Skin of body (tissue), 3 donors: ENCODE measurements at places on chromosomes 11 and 22. TPM values are rescaled to one million over a fixed set of nuclear protein-coding genes. Genes with fewer than 3 reads are reported as not detected.
A peak's percentile ranks its signal among the peaks of the same experiment; 100 is the strongest.

DNA sequence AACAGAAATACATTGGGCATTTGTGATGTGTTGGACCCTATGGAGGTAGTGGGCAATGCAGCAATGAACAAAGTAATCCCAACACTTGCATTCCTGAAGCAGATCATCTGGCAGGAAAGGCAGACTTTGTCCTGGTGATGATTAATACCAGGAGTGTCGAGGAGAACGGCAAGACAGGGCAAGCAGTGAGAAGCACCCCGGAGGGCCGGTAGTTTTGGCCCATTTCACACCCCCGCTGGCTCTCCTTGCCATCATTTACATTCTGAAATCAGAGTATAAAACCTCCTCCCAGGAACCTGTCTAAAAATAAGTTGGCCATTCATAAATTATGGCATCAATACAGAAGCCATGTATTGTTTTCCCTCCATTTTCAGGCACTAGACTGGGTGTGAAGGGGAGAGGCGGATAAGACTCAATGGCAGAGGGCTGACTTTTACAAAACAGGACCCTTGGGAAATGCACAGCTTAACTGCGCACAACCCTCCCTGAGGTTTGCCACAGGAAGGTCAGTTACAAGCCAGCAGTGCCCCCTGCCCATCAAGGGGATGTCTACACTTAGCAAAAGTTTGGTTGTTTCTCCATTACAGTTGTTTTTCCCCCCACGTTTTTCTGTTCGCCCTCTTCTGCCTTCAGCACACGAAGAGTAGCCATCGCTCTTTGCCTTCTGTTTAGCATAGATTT lies 55.6 kb downstream of the OPCML start:
- no peak for DNase-seq

Gene TEX54
- not detected for total RNA-seq

Gene TMEM121B
- total RNA-seq, result 0.39 TPM

GRCh38 chr22:33975841-33976240 lies 55.6 kb upstream of the LARGE1 start:
- DNase-seq, result no peak

DNA sequence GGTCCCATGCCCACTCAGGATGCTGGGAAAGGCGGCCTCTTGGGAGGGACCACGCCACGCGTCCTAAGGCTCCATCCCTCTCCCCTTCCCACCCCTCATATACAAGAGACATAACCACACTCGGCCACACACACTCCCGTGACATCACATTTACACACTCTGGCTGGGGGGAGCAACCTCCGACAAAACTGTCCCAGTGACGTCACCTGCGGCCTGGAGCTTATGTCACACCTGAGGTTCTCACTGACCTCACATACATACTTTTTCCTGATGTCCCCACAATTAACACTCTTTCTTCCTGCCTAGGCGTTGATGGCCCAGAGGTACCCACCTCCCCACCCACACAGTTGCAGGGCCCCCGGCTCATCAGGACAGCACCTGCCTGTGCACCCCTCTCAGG lies 1.9 kb downstream of the ELFN2 start:
- no peak for DNase-seq

DNA sequence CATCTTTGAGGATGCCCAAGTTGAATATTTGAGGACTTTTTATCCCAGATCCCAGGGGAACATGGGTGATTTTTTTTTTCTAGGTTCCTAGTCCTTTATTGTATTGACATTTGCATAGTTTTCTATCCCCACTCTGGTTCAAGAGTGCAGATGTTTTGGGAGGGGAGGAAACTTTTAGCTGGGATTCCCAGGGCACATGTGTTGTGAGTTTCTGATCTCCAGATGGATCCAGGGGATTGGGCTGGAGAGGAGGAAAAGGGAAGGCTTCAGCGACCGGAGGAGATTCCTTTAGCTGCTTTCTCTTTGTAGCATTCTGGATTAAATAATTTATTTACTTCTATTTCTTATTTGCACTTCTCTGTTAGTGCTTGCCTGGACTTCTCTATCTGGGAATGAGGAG lies 14.7 kb upstream of the SORL1-AS1 start:
- peak; percentile 45 for DNase-seq
